ENCODE measurements at places on chromosomes 1 and 21.

DNA sequence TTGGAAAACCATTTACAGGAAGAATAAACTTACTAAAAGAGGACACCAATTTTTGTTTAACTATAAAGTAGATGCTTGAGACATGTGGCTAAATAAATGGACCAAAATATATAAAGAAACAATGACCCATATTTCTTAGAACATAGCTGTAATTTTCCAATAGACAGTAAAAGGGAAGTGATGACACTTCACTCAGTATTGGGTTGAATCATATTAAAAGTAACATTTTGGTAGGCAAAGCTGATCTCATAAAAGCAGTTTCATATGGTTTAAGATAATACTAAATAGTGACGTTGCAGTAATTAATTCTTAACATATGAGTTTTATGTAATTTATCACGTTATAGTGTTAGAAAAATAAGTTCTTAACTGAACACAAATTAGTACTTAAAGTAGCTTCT is 308.9 kb upstream of the RUNX1 start:
- no peak for DNase-seq

DNA sequence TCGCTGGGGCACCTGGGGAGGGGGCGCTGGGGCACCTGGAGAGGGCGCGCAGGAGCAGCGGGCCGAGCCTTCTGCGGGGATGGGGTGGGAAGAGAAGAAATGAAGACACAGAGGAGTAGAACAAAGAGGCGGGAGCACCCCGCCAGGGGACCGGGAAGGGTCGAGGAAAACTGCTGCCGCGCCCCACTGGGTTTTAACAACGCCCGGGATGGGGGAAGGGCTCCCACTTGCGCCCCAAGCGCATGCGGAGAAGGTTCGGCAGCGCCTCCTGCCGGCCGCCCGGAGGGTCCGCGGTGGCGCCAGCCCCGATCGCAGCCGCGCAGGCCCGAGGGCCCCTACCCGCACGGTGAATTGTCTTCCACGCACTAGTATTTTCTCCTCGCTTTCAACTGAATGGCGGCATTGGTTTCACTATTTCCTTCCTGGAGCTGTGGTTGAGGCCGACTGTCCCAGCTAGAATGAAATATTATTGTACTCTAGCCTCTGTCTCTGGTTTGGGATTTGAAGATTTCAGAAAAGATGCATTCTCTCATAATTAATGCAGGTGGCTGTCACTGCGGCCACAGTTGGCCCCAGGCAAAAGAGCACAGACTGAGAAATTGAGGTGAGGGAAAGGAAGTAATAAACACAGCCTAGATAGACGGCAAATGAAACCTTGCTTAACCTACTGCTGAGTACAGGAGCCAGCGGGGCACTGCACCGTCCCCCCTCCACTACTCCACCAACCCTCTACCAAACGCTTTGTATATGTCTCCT is 57.3 kb downstream of the MAB21L3 start:
- DNase-seq = peak; percentile 38

GRCh38 chr1:179325836-179326235 is 32.2 kb downstream of the SOAT1 start:
- DNase-seq = no peak

GRCh38 chr1:206887701-206888100 is 9.5 kb upstream of the IL24 start:
- no peak for DNase-seq

GRCh38 chr21:42630626-42631025 is 22.8 kb upstream of the PDE9A start:
- no peak for DNase-seq

GRCh38 chr1:72498371-72498770 is 216.0 kb upstream of the NEGR1 start:
- DNase-seq = no peak

DNA sequence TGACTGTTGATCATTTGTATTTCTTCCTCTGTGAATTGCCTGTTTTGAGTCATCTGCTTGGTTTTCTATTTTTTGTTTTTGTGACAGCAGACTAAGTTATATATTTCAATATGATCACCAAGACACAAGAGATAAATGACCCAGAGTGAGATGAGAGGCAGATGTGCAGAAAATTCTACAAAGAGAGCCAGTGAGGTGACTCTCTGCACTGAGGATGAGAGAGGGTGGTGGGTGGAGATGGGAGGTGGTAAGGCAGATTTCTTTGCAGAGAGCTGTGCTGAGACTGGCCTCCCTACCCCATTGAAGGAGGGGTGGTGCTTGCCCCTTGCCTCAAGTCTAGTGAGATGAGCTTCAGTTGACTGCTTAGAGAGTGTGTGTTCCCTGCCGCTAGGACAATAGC is 17.6 kb upstream of the FCAMR start:
- no peak for DNase-seq

DNA sequence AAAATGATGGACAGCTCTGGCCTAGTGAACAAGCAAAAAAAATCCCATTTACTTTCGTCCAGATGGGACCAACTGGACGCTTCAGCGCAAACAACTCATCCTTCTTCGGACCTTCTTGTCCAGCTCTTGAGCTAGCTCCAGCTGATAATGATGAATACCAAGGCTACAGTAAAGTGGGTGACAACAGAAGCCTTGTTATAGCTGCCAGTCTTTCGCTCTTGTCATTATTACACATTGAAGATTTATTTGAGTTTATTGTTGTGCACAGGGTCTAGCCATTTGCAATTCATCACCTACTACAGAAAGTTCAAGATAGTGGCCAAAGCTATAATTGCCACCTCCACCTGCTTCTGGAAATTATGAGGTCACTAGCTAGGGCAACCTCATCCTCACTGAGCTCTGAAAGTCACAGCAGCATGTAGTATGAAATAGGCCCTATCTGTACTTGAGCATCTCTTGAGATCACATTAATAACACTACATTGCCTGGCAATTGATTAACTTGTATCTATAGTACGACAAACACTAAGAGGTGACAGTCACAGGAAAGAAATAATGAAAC is 76.9 kb downstream of the GPATCH2 start:
- DNase-seq = no peak

- no peak for DNase-seq
Observed at GRCh38 chr1:89512996-89513720, 11.5 kb upstream of the LRRC8B start.

GRCh38 chr1:145845514-145846161 is at the start of gene NUDT17:
NUDT17 (plus strand) TSS chr1:145845630; CDS start chr1:145845641, 11 bp downstream.
- peak; percentile 59 for DNase-seq

GRCh38 chr1:219897914-219898313 is 30.4 kb downstream of the SLC30A10 start:
- DNase-seq = no peak

GRCh38 chr1:2288311-2288710 is 60.2 kb downstream of the SKI start:
- no peak for DNase-seq
